Endothelial cell of umbilical vein (primary cell): ENCODE measurements at places on chromosomes 1 and 21. TPM values are rescaled to one million over a fixed set of nuclear protein-coding genes. Genes with fewer than 3 reads are reported as not detected.

- H3K36me3 ChIP-seq, result no peaks in the 10 kb centered on the region
- H3K27me3 ChIP-seq, result no peaks in the 10 kb centered on the region
- no peak overlapping the region for H3K27ac ChIP-seq
- no peak overlapping the region for H3K4me3 ChIP-seq
- no peak for DNase-seq
Observed at GRCh38 chr21:45336870-45337269, 49.2 kb upstream of the POFUT2 start.

The CYP4Z1 gene
- total RNA-seq, result not detected in 2 replicates

The NR5A2 gene
- 10.6 and 12.1 TPM in 2 replicates for total RNA-seq

The OLFML3 gene
- total RNA-seq, result 1.7 and 3.4 TPM in 2 replicates

The WNT3A gene
- total RNA-seq, result not detected in 2 replicates

GRCh38 chr1:168476588-168477385 lies 67.0 kb downstream of the XCL2 start:
- no peaks in the 10 kb centered on the region for H3K27me3 ChIP-seq
- no peak overlapping the region for H3K4me3 ChIP-seq
- no peaks in the 10 kb centered on the region for H3K36me3 ChIP-seq

DNA sequence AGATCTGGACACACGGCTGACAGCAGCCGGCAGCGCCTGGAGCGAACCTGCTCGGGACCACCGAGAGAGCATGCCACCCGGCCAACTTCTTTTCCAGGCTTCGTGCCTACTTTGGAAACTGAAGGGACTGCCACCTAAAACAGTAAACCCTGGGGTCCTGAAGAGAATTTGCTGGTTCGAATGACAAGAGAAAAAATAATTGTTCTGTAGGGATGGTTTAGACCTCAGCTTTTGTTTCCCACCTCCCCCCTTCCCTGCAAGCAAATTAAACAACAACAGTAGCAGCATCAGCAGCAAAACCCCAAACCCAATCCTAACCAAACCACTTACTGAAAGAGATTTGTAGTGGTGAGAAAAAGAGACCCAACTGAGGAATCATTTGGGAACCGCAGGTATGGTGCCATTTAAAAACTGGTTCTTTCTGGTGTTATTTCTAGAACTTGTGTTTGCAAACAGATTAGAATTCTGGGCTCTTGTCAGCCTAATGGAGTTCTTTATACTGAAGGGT lies 105.6 kb downstream of the LEPR start:
- H3K27me3 ChIP-seq, result no peaks in the 10 kb centered on the region
- no peaks in the 10 kb centered on the region for H3K36me3 ChIP-seq
- peak overlapping the region; percentile 84 for H3K4me3 ChIP-seq
- DNase-seq, result peak; percentile 34
- peaks cover 27% of the 10 kb centered on the region for H3K4me1 ChIP-seq

The CELA3A gene
- not detected in 2 replicates for total RNA-seq

The KIRREL1 gene
- total RNA-seq, result 53.6 and 57.6 TPM in 2 replicates

- H3K27me3 ChIP-seq, result no peaks in the 10 kb centered on the region
- peak; percentile 88 for DNase-seq
- H3K36me3 ChIP-seq, result peaks cover 3% of the 10 kb centered on the region
Observed at GRCh38 chr1:44808063-44808937, at the start of gene BTBD19. BTBD19 (plus strand) TSS chr1:44808523; CDS start chr1:44808821, 298 bp downstream.

DNA sequence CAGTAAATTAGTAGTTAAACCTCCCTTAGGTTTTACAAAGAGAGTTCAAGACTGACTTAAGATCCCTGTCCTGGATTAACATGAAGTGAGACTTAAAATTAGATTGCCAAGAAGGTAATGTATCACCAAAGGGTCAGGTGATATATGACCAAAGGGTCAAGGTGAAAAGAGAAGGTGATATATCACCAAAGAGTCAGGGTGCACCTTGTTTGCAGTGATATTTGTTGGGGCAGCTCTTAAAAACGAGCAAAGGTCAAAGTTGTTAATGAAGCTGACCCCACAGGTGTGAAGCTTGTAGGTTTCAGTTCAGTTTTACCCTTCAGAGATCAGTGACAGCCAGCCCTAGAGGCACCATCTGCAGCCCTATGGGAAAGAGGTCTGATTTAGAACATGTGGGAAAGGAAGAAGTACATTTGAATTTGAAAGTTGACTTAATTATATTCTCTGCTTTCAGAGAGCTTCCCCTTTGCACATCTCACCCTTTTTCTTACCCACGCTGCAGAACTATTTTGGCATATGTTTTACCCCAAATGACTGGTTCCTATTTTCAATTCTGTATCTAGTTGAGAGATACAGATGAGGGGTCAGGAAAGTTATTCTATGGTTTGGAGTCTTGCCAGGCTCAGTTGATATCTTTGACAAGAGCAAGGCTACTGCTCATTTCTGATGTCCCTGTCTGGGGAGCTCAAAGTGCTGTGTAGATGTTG lies 170.8 kb downstream of the S1PR1 start:
- no peaks in the 10 kb centered on the region for H3K36me3 ChIP-seq
- H3K27ac ChIP-seq, result no peak overlapping the region
- no peaks in the 10 kb centered on the region for H3K27me3 ChIP-seq
- DNase-seq, result no peak

- H3K27ac ChIP-seq, result no peak overlapping the region
- no peak overlapping the region for H3K4me3 ChIP-seq
- peaks cover 35% of the 10 kb centered on the region for H3K4me1 ChIP-seq
- H3K27me3 ChIP-seq, result no peaks in the 10 kb centered on the region
Observed at GRCh38 chr1:235911876-235912275, 45.2 kb upstream of the LYST start.

The HAPLN2 gene
- not detected in 2 replicates for total RNA-seq

DNA sequence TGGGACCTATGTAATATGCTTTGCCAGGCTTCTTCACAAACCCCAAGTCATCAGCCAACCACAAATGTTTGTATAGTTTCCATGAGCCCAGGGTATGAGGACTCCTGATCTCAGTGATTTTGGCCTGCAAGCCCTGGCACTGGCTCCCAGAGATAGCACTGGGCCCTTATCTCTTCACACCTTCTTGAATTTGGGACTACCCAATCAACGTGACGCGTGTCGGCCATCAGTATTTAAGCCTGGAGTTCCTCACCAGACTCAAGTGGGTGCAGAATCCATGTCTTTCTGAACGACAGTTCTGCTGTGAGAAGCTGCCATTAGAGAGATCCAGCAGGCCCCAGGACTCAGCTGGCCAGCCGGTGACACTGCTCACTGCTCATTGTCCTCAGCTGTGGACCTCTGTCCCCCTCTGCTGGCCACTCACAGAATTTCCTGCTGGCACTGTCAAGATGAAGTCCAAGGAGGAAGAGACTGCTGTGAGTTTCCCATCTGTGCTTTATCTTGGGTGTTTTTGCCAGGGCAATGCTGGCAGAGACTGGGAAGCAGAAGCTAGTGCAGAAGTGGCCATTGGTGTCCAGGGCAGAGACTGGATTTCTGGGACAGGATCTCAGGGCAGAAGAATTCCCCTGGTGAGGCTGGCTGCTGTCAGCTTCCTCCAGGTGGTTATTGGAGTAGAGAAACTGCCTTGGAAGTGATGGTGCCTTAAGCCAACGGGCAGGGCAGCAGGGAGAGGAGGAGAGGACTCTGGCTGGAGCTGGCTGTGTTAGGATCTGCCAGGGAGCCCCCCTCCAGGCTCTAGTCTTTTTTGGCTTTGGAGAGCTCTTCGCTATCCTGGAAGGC lies 28.4 kb downstream of the TMCC2 start:
- H3K4me1 ChIP-seq, result peaks cover 3% of the 10 kb centered on the region
- H3K4me3 ChIP-seq, result no peak overlapping the region
- DNase-seq, result peak; percentile 83

GRCh38 chr21:22791986-22792560 lies 1793.9 kb downstream of the NCAM2 start:
- H3K27me3 ChIP-seq, result no peaks in the 10 kb centered on the region
- no peaks in the 10 kb centered on the region for H3K36me3 ChIP-seq
- no peaks in the 10 kb centered on the region for H3K4me1 ChIP-seq
- H3K27ac ChIP-seq, result no peak overlapping the region
- H3K4me3 ChIP-seq, result no peak overlapping the region

The ANKRD65 gene
- total RNA-seq, result 0.32 and 0.38 TPM in 2 replicates

GRCh38 chr21:15006594-15007230 lies 58.1 kb downstream of the NRIP1 start:
- DNase-seq, result no peak
- H3K36me3 ChIP-seq, result no peaks in the 10 kb centered on the region
- H3K27ac ChIP-seq, result no peak overlapping the region
- no peaks in the 10 kb centered on the region for H3K27me3 ChIP-seq

DNA sequence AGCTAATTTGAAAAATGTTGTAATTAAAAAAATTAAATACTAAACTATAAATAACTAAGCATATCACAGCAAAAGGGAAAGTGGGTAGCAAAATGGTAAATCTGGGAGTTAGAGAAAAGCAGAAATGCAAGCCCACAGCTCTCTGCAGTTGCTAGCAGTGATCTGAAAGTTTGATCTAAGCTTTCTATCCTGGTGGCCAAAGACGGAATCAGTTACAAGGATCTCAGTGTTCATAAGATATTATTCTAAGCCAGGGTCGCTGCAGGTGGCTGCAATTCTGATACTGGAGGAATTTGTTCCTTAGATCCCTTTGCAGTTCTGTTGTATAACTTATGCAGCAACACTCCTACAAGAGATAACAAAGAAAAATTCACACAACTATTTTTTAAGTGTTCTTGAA lies 363.7 kb downstream of the SETD4 start:
- H3K27me3 ChIP-seq, result peaks cover 24% of the 10 kb centered on the region
- H3K4me3 ChIP-seq, result no peak overlapping the region
- H3K4me1 ChIP-seq, result no peaks in the 10 kb centered on the region
- H3K27ac ChIP-seq, result no peak overlapping the region
- no peak for DNase-seq

DNA sequence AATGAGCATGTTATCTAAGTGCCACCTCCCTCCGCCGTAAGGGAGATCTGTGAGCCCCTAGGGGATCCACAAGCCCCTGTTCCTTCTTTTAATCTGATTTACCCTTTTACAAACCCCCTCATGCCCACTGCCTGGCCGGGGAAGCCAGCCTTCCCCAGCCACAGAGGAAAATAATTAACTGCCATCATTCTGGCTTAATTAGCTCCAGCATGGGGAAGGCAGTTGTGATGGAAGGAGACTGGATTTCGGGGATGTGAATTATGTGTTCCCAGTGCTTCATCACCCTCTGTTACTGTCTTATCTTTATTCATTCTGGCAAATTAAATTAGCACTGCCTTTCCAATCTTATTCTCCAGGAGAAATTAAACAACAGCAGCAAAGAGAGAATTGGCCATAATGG lies 135.8 kb downstream of the PTPRU start:
- no peaks in the 10 kb centered on the region for H3K27me3 ChIP-seq
- H3K36me3 ChIP-seq, result no peaks in the 10 kb centered on the region
- H3K27ac ChIP-seq, result no peak overlapping the region
- H3K4me3 ChIP-seq, result no peak overlapping the region

The EPHB2 gene
- total RNA-seq, result 69.1 and 69.5 TPM in 2 replicates

The TSPAN1 gene
- total RNA-seq, result 0.37 and 0.88 TPM in 2 replicates

The EFNA1 gene
- 107 and 111 TPM in 2 replicates for total RNA-seq

- H3K4me1 ChIP-seq, result no peaks in the 10 kb centered on the region
- H3K27me3 ChIP-seq, result no peaks in the 10 kb centered on the region
- no peaks in the 10 kb centered on the region for H3K36me3 ChIP-seq
- no peak for DNase-seq
Observed at GRCh38 chr1:48043622-48044021, 46.4 kb upstream of the TRABD2B start.

- H3K4me1 ChIP-seq, result peaks cover 16% of the 10 kb centered on the region
- H3K27me3 ChIP-seq, result no peaks in the 10 kb centered on the region
- H3K27ac ChIP-seq, result no peak overlapping the region
- DNase-seq, result no peak
Observed at GRCh38 chr1:228104526-228105269, 1.6 kb upstream of the C1orf35 start.

- no peaks in the 10 kb centered on the region for H3K4me1 ChIP-seq
- H3K27me3 ChIP-seq, result no peaks in the 10 kb centered on the region
- H3K27ac ChIP-seq, result no peak overlapping the region
- no peak for DNase-seq
Observed at GRCh38 chr1:119266858-119267257, 101.7 kb upstream of the HAO2 start.

DNA sequence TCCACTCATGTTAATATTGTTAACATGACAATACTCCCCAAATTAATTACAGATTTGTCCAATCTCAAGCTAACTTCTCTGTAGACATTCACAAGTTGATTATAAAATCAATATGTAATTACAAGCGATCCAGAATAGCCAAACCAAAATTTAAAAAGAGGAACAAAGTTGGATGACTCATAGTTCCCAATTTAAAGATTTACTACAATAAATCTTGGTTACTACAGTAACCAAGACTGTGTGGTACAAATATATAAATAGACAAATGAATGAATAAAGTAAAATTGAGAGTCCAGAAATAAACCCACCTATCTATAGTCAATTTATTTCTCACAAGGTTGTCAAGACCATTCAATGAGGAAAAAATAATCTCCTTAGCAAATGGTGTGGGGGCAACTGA lies 7.1 kb upstream of the KRTAP10-4 start:
- H3K4me3 ChIP-seq, result no peak overlapping the region
- H3K27me3 ChIP-seq, result no peaks in the 10 kb centered on the region
- no peak overlapping the region for H3K27ac ChIP-seq
- H3K36me3 ChIP-seq, result no peaks in the 10 kb centered on the region
- H3K4me1 ChIP-seq, result no peaks in the 10 kb centered on the region

GRCh38 chr1:150981805-150982712 lies at the start of gene ANXA9:
ANXA9 (plus strand) TSS chr1:150982292; CDS start chr1:150983106, 814 bp downstream.
- H3K27me3 ChIP-seq, result no peaks in the 10 kb centered on the region
- H3K36me3 ChIP-seq, result no peaks in the 10 kb centered on the region
- DNase-seq, result no peak
- H3K4me1 ChIP-seq, result peaks cover 16% of the 10 kb centered on the region

GRCh38 chr1:173220157-173220556 lies 13.0 kb upstream of the TNFSF4 start:
- H3K4me1 ChIP-seq, result no peaks in the 10 kb centered on the region
- no peak overlapping the region for H3K27ac ChIP-seq
- H3K36me3 ChIP-seq, result no peaks in the 10 kb centered on the region
- H3K27me3 ChIP-seq, result no peaks in the 10 kb centered on the region
- no peak for DNase-seq

DNA sequence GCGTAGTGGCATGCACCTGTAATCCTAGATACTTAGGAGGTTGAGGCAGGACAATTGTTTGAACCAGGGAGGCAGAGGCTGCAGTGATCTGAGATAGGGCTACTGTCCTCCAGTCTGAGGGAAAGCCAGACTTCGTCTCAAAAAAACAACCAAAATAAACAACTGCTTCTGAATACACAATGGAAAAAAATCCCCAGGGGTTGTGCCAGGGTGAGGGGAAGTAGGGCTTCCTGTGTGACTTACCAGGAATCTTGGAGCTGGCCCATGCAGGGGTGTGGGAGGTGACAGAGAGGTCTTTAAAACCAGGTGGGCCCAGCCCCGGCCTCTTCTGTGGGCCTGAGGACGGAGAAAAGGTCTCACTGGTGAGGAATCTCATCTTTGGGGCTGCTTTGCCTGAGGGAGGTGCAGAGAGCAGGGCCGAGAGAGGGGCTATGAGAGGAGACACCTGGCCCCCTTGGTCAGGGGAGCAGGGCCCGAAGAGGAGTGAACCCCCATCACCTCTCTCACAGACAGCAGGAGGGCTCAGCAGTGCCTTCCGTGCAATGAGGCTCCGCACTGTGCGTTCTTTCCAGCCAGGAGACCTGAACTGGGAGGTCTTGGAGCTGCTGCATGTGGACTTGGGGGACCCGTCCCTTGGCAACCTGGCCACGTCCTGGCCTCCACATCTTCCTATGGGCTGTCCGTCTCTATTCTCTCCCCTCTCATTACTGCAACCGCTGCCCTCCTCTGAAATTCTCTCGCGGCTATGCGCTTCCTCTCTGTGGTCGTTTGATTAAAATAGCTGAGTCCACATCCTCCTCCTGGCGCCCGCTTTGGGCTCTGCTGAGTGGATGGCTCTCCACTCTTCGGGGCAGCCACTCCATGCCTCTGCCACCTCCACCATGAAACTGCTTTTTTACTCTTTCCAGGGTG lies 10.7 kb downstream of the PLA2G5 start:
- no peak overlapping the region for H3K27ac ChIP-seq
- H3K4me3 ChIP-seq, result no peak overlapping the region
- H3K27me3 ChIP-seq, result no peaks in the 10 kb centered on the region

The SPRR2E gene
- total RNA-seq, result not detected in 2 replicates
